Mucosa of descending colon (tissue), 3 donors: ENCODE measurements at places on chromosomes 2 and 18.

DNA sequence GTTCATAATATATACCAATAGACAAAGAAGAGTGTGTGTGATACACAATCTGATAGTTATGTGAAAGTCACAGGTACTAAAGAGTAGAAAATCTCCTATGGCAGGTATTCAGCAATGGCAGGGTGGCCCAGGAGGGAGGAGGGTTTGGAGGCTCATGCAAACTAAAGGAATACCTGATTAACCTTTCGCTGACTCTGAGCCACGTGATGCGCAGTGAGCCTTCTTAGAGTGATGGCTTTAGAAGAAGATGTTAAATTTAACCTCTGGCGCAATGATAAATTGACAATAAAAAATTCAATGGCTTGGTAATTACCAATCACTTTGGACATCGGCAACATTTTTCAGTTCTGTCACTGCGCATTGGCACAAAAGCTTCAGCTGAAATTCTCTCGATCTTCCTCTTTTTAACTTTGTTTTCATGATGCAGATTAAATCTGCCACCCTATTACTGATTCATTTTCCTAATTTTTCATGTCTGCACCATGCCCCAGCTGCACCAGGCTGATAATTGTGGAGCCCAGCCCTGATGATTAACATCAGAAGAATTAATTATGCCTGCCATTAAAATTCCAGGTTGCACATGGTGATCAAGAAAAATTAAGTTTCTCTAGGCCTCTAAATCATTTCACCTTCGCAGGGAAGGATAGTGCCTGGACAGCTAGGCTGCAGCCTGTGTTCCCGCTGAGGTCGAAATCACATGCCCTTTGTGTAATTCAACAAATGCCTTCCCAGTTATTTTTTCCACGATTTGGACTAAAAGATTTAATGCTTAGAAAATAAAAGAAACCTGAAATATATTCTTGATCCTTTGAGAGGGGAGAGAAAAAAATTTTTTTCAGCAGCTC, 250.6 kb upstream of the HNRNPA3 start:
- no peak for DNase-seq

GRCh38 chr2:130720036-130720435, 8.8 kb upstream of the GPR148 start:
- DNase-seq = no peak

GRCh38 chr18:46518438-46518837, 138.6 kb downstream of the LOXHD1 start:
- no peak for DNase-seq

DNA sequence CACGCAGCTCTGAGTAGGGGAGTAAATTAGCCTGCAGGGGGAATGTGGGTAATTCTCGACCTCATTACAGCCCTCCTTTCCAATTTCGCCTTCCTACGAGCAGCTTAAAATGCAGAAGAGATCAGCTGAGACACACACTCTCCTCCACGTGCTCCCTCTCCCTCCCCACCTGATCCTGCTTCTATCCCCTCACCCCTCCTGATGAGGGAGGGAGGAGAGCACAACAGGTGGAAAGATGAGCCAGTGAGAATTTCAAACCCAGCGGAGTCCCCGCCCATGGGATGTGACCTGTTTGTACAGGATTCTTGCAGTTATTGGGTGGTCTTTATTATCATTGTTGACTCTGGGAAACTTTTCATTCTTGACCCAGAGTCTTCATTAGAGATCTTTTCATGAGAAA, 35.5 kb downstream of the DDX18 start:
- DNase-seq = no peak

DNA sequence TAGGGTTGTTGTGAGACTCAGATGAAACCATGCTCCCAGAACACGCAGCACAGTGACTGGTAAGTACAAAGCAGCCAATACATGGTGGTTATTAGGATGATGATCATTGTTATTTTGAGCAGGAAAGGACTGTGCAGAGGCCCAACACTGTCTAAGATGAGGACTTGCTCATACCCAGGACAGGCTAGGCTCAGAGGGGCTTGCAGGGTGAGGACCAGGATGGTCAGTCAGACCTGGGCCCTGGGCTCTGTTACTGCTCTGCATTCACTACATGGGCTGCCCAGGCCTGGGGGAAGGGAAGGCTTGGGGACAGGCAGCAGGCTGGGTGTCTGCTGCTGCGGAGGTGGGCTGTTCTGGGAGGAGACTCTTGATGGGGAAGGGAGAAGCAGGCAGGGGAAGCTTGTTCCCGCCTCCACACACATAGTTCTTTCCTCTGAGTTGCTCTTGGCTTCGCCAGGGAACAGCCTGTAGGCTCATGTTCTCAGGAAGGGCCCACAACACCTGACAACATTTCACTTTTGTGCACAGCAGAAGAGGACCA, 17.5 kb downstream of the CAPN13 start:
- no peak for DNase-seq

GRCh38 chr18:69109686-69110085, 291.0 kb upstream of the DOK6 start:
- no peak for DNase-seq

- DNase-seq = no peak
These were observed 929.0 kb upstream of the NRXN1 start for GRCh38 chr2:51960841-51961335.

DNA sequence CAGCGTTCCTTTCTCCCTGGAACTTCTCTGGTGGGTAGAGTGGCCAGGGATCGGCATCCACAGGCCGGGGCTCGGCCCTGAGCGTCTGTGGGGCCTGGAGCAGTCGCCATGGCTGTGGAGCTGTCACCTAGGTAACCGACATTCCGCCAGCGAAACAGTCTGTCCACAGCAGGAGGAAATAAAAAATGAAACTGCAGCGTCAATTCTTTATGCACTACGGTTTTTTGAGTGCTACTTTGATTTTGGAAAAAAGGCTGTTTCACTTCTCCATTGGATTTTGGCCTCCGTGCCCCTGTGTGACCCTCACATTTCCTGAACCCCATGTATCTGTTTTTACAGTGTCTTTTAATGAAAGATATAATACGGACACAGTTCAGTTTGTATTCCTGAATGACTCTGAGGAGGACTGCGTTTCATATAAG, 163.4 kb downstream of the LDLRAD4 start:
- DNase-seq = peak; percentile 65

DNA sequence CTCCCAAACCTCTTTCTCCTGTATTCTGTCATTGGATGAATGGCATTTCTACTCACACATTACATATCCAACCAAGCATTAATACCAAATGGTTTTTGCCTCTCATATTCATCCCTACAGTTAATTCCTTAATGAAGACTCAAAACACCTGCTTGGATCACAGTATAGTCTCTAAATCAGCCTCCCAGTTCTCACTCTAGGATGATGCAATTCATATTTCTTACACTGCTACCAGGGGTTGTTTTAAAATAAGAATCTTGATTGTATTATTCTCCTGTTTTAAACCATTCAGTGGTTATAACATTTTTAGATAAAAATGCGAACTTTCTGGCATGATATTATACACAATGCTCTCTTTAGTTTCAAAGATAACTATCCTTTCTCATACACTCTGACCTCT, 281.4 kb upstream of the ZEB2 start:
- no peak for DNase-seq

DNA sequence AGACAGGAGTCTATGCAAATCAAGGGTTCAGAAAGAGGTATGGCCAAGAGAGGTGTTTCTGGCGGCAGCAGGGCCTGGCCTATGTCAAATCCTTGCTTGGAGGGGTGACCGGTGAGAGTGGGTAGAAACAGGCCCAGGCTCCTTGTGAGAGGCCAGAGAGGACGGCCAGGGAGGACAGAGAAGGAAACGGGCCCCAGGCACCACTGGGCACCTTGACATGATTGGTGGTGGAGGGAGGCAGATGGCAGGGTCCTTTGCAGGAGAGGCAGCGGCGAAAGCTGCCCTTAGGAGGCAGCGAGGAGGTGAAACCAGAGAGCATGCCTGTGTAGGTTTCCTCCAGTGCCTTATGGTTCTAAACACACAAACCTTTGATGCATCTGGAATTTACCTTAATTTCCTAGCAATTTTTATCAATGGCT, 6.2 kb downstream of the RAMP1 start:
- DNase-seq = no peak

DNA sequence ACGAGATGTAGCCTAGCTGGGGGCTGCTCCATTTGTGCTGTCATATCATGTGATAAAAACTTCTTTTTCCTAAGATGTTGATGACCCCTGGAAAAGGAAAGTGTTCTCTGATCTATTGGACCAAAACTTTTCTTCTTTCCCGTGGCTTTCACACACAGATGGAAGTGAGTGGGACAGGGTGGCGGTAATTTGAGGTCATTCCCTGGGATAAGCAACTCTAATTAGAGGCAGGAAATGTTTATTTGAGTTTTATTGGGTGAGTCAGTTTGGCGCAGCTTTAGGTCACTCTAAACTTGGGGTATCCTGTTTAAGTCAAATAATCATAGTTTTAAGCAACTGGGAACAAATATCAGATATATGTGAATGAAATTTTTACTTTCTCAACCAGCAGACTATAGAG, 221.0 kb upstream of the EPAS1 start:
- DNase-seq = no peak

DNA sequence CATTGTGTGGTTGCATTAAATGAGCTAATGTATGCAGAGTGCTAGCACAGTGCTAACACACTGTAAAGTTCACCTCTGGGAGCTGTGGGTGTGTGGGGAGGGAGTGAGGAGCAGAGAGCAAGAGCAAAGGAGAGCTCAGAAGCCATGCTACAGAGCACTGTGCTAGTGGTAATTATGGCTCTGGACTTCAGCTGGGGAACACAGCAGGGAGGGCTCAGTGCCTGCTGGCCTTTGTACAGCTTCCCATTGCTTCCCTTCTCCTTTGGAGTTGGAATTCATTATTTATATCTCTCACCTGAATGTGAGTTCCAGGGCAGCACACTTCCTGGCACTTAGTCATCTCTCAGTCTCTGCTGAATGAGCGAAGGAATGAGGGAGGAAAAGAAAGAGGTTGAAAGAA, 2.5 kb upstream of the PLA2R1 start:
- DNase-seq = no peak

- DNase-seq = no peak
These were observed 428 bp upstream of the MAP3K20 start for GRCh38 chr2:173075056-173075780.

GRCh38 chr2:189233527-189233926, 54.0 kb upstream of the COL5A2 start:
- no peak for DNase-seq

DNA sequence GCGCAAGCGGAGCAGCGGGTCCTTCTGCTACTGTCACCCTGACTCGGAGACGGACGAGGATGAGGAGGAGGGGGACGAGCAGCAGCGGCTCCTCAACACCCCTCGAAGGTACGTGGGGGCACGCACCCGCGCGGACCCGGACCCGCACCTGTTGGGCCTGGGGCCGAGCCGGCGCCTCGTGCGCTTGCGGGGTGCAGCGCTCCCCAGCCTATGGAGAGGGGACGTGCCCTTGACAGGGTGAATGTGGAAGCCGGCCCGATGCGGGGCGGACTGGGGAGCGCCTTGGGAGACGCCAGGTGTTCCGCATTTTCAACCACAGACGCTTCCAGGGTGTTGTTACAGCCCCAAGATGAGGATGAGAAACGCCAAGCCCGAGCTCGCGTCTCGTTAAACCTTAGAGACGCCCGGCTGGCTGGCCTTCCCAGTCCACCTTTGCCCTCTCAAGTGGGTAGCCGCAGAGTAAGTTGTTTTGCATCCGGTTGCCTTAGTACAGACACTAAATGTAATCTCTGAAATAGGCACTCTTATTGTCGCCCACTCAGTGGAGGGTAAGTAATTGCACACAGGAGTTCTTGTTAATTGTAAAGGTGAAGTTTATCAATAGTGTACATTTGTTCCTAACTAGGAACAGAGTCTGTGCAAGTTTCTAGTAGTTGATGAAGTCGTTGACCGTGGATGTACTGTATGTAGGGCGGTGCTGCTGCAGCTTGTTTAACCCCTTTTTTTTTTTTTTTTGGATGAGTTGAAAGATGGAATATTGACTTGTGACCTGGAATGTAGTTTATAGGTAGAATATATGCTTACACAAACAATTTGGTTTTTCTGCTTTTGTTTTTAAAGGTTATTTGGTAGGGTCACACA, 815 bp downstream of the GMCL1 start:
- peak; percentile 70 for DNase-seq

DNA sequence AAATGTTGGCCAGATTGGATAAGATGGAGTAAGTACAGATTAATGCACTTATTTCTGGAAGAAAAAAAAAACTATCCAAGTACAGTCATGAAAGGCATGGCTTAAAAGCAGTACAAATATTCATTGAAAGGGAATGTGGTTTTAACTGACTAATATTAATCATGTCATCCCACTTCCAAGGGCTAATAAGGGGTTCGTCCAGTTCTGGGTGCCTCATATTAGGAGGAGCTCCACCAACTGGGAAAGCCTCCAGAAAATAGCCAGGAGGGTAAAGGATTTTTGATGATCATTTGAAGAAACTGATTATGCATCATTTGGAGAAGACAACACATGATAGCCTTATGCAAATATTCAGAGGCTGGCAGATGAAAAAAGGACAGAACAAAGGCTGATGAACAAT, 115.2 kb upstream of the ARL5A start:
- no peak for DNase-seq

- DNase-seq = no peak
These were observed 31.5 kb upstream of the TTC21B start for GRCh38 chr2:165985120-165985519.

DNA sequence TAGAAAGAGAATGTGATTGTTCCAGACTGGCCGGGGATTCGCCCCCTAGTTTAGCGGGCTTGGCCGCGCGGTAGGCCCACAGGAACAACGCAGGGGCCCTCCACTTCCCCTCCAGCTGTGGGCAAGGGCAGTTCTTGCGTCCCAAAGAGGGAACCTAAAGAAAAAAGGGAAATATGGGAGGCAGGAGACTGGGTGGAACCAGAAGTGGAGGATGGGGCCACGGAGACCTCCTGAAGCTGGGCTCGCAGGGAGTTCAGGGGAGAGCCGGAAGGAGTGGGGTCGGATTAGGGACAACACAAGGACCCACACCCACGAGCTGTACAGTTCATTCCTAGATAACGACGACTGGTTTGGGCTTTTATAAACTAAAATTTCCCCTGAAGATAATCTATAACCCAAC, 18.2 kb downstream of the GNLY start:
- DNase-seq = no peak

- no peak for DNase-seq
These were observed 68.8 kb downstream of the UNC80 start for GRCh38 chr2:209840434-209840833.

DNA sequence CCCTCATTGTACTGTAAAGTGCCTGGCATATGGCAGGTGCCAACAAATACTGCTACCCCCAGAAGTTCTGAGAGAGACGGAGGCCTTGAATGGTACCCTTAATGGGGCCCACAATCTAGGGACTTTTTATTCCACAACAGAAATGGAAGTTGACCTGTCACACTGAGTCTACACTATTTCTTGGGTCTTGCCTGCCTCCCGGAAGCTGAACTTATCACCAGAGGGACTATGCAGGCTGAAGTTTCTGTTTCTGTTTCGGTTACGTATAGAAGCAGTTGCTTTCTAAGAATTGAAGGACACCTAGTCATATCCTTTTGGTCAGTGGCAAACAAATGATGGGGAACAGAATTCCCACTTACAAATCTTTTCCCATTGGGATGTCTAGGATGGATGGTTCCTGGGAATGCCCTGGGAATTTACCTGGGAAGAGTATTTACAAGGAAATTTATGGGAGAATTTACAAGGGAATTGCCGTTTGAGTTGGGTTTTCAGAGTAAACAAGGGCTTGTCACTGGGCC, 74.2 kb downstream of the HS1BP3 start:
- no peak for DNase-seq

GRCh38 chr18:48049757-48050156, 119.3 kb upstream of the SMAD2 start:
- DNase-seq = no peak

GRCh38 chr2:95314964-95315611, 17.9 kb downstream of the KCNIP3 start:
- peak; percentile 33 for DNase-seq
